ENCODE measurements at places on chromosomes 7 and 10.

DNA sequence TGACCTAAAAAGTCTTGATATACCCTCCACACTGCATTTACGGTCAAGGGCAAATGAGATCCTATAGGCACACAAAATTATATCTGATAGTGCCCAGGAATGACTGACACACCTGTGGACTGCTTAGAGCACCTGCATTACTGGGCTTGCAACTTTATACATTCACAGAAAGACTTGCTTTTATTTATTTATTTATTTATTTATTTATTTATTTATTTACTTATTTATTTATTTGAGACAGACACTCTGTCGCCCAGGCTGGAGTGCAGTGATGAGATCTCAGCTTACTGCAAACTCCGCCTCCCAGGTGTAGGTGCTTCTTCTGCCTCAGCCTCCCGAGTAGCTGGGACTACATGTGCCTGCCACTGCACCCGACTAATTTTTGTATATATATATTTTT, 6.5 kb upstream of the IFT22 start:
- DNase-seq, result no peak

DNA sequence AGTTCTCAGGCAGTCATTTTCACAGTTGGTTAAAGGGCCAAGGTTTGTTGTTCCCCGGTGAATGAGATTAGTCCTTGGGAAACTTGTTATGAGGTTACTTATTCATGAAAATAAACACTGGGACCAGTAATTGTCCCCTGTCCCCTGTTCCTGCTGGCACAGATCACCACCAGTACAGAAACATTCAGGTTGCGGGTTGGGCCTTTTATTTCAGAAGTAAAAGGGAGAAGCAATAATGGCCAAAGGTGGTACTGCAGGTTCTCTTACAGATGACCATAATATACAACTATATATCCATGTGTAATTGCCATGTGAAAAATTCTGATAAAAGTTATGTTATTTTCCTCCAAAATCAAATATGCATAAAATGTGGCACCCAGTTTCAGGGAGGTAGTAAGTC, 442.0 kb downstream of the SORCS1 start:
- DNase-seq, result no peak

DNA sequence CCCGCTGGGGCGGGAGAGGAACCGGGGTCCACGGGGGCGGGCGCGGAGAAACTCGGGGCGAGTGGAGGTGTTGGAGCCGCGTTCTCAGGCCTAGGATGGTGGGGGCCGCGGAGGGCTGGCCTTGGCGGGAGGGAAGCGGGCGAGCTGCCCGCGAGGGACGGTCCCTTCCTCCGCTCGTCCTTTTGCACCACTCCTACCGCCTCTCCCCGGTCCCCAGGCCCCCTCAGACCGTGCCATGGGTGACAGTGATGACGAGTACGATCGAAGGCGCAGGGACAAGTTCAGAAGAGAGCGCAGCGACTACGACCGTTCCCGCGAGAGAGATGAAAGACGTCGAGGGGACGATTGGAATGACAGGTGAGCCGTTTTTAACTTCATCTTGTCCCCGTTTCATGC, 451 bp downstream of the SRRT start:
- no peak for DNase-seq

GRCh38 chr10:132475086-132475485, 62.5 kb upstream of the INPP5A start:
- no peak for DNase-seq

DNA sequence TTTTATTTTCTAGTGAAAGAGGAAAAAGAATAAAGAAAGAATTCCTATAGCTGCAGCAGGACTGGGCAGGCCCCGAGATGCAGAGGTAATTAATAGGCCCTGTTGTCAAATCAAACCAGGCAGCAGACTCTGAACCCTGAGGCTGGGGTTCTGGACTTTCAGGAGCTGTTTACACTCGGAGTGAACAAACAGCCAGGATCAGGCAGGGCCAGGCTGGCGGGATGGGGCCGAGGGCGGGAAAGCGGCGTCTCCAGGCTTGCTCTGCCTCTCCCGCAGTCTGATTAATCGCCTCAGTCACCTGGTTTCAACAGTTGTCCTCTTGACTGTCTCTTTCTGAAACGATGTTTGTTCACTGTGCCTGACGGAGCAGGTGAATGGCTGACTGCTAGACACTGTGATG, 675.4 kb upstream of the FOXK1 start:
- DNase-seq, result no peak

- no peak for DNase-seq
Observed at GRCh38 chr7:42014625-42015618, 222.1 kb downstream of the GLI3 start.

GRCh38 chr10:43964486-43964885, 315.8 kb upstream of the ZNF32 start:
- no peak for DNase-seq

DNA sequence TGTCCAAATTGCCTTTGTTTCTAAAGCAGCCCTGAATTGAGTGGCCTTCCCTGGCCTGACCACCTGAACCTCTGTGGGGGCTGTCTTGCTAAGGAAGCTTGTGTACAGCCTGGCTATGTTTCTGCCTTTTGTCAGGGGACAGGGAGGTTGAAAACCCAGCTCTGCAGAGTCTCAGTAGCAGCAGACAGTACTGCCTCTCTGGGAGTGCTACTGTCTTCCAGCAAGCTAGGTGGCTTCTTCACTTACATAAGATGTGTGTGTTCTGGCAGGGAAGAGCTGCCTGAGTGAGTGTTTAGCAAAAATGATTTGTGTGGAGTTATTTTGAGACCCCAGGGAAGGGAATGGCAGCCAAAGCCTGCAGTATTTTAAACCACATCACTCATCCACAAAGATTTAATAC, 57.4 kb downstream of the LRRC4 start:
- DNase-seq, result no peak

Measured in stimulated activated CD4-positive, alpha-beta T cell treated with anti-CD3 and anti-CD28 coated beads, TNF-alpha, amount 100 ng/mL, for 4 hours (primary cell).